ENCODE measurements at places on chromosomes 4 and X.

DNA sequence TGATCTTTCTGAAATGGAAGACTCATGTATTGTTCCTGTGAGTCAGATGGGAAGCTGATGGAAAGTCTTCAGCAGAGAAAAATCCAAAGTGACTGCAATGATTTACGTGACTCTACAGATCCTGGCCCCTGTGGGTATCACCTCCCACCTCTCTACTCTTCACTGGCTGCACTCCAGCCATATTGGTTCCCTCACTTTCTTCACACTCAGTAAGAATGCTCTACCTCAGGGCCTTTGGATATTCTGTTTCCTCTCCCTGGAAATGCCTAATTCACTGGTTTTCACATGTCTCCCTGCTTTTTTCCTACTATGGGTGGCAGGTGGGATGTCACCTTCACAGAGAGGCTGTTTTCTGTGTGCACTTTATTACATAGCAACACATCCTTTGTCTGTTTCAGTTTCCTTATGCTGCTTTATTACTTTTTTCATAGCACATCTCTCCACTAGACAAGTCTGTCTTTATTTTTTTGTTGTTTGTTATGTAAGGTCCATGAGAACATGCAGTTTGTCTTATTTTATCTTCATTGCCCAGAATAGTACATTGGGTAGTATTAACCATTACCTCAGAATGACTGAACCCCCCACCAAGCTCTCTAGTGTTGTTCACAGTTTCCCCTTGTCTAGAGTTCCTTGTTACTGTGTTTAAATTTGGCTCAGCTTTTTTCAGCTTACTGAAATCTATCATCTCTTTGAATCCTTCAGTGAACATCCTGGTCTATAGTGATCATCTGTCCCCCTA is 57.6 kb upstream of the CLNK start:
- DNase-seq = no peak

- no peak for DNase-seq
Measured at GRCh38 chrX:152865232-152865920, 32.5 kb upstream of the ZNF185 start.

GRCh38 chr4:174154215-174154854 is 129.1 kb downstream of the FBXO8 start:
- no peak for DNase-seq

DNA sequence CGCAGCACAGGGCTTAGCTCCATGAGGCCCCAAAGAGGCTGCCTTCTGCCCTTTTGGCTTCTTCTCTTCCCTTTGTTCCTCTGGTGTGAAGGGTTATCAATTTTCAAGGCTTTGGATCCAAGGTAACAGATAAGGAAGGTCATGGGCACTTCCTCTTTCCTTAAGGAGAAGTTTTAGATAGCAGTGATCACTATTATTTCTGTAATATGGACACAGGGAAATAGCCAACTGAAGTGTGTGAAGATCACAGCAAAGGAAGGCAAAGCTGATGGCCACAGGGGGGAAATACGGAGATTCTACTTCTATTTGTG is 366.8 kb downstream of the UNC5C start:
- no peak for DNase-seq

GRCh38 chr4:59608466-59608865 is 1591.7 kb upstream of the ADGRL3 start:
- no peak for DNase-seq

GRCh38 chrX:111360839-111361238 is 51.2 kb downstream of the DCX start:
- DNase-seq = peak; percentile 37

DNA sequence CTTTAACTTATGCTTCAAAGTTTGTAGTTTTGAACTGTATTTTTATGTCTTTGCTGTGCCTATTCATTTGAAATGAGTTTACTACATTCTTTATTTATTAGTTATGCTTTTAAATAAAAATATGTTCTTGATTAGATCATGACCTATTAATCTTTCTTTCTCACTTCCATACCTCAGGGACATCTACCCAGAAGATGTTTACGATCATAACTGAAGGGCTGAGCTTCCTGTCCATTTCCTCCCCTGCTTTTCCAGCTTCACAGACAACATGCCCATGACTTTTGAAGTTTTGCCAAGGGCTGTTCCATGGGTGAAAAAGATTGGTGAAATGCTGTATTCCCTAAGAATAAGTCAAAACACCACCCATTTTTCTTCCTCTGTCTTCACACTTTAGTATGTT is 99.7 kb upstream of the DDIT4L start:
- no peak for DNase-seq

GRCh38 chr4:94284889-94285288 is 57.7 kb downstream of the HPGDS start:
- no peak for DNase-seq

DNA sequence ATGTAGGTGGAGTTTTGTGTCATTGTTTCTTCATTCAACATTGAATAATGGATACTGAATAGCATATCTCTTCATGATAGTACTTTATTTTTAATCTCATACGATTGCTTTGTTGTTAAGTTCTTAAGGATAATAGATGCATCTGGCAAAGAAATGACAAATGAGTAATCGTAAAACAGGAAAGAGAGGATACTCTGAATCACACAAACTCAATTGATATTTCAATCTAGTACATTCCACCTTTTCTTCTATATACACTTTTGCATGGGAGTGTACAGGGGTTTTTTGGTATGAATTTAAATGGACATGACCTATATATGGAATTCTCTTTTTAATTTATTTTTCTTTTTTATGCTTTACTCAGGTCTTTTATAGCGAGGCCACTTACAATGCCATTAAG is 186.9 kb upstream of the STK26 start:
- DNase-seq = no peak

DNA sequence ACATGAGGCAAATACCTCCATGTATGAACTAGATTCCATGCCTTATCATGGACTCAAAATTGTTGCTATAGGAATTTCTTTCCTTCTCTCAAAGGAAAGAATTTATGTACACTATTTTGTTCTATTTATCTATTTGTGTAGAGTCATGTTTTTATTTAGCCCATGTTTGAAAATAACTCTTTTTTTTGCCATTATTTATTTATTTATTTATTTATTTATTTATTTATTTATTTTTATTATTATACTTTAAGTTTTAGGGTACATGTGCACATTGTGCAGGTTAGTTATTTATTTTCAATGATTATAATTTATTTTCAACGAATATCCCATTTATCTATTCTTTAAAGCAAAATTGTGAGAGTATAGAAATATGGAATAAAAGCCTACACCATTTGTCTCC is 177.9 kb downstream of the MAGEE1 start:
- no peak for DNase-seq

GRCh38 chr4:105605493-105605892 is 53.1 kb downstream of the ARHGEF38 start:
- DNase-seq = no peak
